Gastrocnemius medialis (tissue), 4 donors: ENCODE measurements at places on chromosomes 4 and X. TPM values are rescaled to one million over a fixed set of nuclear protein-coding genes. Genes with fewer than 3 reads are reported as not detected.

The HAND2 gene
- 0.78 TPM for total RNA-seq

GRCh38 chr4:147678796-147679549 lies 5.0 kb downstream of the PRMT9 start:
- DNase-seq: no peak

GRCh38 chrX:119495734-119496726 lies 27.8 kb downstream of the SLC25A5 start:
- no peak for DNase-seq

DNA sequence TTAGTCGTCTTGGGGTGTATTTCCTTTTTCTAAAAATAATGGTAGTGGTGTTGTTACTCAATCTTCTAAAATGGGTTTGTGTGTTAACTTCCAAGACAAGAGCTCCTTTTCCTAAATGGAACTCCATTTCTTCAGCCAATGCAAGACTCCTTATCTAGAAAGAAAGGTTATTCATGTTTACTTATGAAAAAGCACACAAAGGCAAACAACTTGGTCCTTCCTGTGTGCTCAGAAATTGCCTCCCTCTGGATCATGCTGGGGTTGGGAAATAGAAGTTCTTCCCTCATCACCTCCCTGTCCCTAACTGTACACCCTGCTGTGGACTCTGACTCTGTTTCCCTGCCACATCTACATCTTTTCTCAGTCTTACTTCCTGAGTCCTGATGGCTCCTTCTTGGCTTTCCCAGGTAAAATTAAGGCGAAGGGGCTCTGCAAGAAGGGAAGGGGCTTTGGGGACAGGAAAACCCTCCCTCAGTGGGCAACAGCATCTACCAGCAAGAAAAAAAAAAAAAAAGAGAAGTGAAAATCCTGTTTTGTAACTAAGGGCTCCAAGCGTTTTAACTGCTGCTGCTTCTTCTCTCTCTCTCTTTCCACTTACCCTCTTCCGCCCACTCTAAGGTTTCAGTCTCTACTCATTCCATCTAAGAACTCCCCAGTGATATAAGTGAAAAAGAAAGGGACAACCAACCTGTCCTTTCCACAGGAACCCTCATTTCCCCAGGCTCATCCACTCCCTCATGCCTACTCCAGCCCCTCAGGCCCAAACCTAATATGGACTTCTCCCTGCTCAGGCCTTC lies 19.8 kb upstream of the TASL start:
- DNase-seq: no peak

The FREM3 gene
- not detected for total RNA-seq

The BCORL1 gene
- 2.7 TPM for total RNA-seq

DNA sequence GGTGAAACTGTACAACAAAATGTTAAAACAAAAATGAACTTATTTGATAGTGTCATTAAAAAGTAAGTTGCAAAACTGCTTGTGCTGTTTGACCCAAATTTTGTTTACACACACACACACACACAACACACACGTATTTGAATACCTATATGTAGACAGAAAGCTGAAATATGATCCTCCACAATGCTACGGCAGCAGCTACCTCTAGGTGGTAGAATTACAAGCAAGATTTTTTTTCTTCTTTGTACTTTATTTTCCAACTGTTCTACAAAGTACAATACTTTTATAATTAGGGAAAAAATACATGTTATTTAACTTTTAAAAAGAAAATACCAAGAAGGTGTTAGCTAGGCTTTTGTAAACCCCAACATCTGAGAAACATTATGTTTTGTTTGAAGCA lies 1.2 kb downstream of the CYTL1 start:
- DNase-seq: no peak

GRCh38 chr4:38386654-38387188 lies 277.3 kb upstream of the KLF3 start:
- no peak for DNase-seq

DNA sequence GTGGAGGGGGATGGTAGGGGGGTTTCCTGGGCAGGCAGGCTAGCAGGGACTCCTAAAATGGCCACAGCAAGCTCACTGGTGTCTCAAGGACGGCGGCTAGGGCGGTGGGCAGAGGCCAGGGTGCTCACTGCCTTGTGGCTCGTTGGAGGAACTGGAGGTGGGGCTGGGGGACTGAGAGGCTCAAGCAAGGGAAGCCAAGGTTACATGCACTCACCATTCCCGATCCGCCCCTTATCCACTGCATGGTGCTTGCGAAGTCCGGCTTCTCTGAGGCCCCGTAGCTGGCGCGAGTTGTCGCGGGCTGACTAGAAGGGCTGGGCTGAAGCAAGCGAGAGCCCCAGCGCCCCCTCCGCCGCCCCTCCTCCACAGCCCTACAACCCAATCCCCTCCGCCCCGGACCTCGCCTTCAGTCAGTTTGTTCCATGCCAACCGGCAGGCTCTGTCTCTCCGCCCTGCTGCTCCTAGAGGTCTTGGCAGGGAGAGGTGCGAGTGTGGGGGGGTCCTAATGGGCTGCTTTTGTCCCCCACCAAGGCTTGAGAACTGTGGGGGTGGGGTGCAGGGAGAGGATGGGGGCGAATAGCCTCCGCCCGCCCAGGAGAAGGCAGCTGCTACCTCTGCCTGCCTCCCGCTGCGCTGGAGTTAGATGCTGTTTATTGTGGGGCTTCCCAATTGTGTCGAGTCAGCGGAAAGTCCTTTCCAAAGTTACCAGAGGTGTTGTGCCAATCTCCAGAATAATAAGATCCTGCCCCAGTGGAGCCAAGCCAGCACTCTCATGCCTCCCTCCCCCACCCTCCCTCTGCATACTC lies at the start of gene ARHGEF9:
ARHGEF9 (minus strand) TSS at position 313 of the 806 bp plus-strand sequence; CDS start at position 244, 69 bp downstream.
- no peak for DNase-seq

The GRIA2 gene
- total RNA-seq: not detected
